ENCODE measurements at places on chromosomes 3 and 15.

DNA sequence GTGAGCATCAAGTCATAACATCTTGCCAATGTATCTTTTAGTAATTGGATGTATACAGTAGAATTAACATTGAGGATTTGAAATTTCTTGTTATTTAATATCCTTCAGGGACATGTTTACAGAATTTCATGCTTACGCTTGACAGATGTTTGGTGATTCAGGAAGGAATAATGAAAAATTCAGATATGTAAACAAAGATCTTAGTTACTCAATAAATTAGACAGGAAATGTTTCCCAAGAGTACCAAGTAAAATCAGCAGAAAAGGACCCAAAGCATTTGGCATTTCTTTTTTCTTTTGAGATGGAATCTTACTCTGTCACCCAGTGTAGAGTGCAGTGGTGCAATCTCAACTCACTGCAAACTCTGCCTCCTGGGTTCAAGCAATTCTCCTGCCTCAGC lies 4.7 kb upstream of the COL6A5 start:
- DNase-seq, result no peak

DNA sequence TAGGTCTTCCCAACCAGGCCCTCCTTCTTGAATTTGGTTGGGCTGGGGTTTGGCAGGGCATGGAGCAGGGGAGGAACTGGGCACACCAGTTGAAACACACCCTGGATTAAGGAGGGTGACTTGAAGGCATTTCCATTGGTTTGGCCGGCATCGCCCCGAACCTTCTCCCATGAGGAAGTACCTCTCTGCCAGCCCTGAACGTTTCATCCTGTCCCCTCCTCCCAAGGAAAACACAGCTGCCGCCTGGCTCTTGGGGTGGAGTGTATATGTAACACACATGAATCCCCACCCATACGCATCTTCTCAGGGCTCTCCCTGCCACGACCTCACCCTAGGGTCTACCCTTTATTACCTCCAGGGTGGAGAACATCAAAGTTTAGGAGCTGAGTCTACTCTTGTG lies 14.6 kb downstream of the UBAP1L start:
- DNase-seq, result no peak

DNA sequence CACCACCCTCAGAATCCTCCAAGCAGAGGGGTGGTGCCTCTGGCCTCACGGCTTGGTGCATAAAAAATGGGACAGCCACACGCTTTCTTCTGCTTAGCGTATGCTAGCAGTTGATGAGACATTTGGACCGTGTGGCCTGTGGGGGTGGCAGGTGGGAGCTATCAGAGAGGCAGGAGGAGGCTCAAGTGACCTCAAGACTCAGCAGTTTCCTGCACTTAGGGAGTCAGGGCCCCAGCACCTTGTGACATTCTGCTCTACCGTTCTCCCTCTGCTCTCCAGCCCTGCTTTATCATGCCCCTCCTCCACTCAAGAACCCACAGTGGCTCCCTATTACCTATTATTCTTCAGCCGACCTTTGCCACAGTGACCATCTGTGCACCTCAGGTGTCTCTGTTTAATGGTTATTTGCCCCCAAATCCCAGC lies 41.0 kb upstream of the CGNL1 start:
- DNase-seq, result no peak

DNA sequence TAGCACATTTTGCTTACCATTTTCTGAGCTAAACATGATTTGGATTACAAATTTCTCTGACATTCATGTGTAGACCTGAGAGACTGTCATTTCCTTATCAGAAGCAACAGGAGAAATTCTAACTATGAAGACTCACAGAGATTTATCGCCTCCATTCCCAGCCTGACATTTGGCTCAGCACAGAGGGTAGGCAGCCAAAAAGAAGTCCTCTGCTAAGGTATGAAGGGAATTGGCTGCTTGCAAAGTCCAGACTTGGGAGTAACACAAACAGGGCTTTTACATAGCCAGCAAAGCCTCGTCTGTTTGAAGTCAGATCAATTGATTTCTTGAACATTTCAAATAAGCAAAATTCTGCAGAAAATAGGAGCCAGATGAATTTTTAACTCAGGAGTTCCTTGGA lies 57.0 kb upstream of the CMSS1 start:
- no peak for DNase-seq

GRCh38 chr3:182083112-182083511 lies 371.4 kb downstream of the SOX2 start:
- no peak for DNase-seq

GRCh38 chr3:4982773-4983738 lies 3.8 kb downstream of the BHLHE40 start:
- DNase-seq, result no peak

DNA sequence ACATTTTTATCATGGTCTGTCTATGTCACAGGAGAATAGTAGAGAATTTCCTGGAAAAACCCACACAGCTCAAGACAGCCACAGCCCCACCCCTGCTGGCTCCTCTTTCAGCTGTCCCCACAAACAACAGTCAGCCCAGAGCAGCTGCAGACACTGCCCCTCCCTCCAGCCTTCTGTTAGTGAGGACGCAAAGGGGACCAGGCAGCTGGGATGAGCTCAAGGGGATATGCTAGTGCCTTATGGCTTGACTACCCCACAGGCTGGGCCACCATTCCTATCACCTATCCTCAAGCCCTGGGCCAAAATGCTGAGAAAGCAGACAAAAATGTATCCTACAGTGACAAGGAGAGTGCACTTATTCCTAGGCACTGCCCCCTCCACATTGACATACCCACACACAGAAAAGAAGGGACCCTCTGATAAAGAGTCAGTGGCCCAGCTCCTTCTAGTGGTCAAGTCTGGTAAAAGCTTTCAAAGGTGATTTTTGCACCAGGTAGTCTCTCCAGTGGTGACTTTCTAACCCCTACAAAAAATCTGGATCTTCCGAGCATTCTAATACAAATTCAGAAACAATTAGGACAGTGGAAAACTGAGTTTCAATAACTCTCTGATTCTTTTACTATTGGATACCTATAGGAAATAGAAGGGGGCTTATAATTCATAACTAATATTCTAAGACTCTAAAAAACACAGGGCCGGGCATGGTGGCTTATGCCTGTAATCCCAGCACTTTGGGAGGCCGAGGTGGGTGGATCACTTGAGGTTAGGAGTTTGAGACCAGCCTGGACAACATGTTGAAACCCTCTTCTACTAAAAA lies 3.0 kb upstream of the MAP1A start:
- DNase-seq, result no peak

GRCh38 chr3:154105218-154105975 lies 15.8 kb upstream of the ARHGEF26 start:
- DNase-seq, result no peak

DNA sequence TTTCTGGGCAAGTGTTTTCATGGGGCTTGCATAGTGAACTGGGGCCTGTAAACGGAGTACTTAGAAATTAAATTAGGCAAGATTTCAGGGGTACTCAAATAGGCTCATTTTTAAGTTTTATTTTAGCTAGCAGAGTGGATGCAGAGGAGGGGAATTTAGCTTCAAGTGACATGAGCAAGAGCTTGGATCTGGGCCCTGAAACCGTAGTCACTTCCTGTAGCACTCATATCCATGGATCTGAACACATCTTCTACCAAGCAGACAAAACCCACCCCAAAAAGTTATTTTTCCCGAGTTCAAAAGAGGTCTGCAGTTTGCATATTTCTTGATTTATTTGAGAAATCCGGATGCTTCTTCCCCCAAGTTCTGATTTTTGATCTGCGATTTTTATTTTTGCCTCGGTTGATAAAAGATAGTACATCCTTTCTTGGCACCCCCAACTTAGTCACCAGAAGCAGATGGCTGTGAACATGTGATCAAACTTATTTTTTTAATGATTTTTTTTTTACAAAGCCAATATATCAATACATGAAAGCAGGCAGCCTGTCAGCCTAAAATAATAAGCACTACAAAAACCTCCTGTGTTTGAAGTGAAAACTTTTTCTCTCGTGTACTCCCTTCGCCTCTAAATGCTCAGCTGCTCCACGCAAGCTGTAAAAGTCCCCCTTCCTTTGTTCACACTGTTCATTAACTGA lies 36.6 kb upstream of the STT3B start:
- DNase-seq, result no peak

DNA sequence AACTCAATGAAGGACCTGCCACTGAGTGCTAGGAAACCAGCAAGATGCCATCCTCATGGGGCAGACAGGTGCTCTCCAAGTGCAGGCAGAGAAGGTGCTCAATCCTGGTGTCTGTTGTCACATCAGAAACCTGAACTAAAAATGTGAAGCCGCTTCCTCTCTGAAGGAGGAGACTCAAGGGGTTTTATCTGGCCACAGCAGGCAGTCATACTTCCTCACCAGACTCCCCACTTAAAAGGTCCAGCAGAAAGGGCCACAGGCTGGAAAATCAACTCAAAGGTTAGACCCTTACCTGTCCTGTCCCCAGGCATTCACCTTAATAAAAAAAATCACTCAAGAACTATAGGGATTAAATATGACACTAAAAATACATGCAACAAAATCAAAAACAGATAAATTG lies 4.8 kb downstream of the CCDC12 start:
- no peak for DNase-seq

GRCh38 chr3:196499061-196499460 lies 4.5 kb downstream of the RNF168 start:
- no peak for DNase-seq

- no peak for DNase-seq
Measured at GRCh38 chr3:115217678-115218451, 70.8 kb upstream of the ZBTB20 start.

DNA sequence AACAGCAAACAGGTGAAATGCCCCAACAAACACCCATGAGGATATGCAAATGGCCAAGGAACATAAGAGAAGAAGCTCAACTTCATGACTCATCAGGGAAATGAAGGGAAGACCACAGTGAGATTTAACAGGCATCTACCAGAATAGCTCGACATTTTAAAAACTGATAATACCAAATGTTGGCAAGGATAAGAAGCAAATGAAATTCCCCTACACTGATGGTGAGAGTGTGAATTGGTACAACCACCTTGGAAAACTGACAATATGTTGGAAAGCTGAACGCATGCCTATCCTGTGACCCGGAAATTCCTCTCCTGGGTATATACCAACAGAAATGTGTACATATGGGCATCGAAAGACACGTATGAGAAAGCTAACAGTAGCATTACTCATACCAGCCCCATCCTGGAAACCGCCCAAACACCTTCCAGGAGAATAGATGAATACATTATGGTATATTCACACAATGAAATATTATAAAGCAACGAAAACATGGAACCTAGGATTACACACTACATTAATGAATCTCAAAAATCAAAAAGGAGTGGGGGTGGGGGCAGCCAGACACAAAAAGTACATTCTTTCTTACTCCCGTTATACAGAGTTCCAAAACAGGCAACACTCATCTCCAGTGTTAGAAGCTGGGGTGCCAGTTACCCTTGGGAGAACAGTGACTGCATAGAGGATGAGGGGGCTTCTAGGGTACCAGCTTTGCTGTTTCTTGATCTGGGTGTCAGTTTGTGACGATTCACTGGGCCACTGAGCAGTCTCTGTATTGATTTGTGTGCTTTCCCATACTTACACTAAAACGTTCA lies 16.9 kb downstream of the RFTN1 start:
- no peak for DNase-seq

DNA sequence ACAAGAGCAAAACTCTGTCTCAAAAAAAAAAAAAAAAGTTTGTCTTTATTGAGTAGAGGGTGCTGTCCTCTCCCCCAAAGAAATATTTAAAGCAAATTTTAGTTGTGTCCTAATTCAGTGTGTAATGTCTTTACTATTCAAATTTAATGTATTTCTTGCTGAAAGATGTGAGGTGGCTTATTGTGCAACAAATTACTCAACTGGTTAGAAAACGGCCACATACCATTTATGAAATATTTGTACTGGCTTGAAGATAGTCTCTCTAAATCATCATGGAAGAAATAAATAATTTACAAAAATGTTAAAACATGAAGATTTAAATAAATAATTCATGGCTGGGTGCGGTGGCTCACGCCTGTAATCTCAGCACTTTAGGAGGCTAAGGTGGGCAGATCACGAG lies 63.0 kb downstream of the SLTM start:
- DNase-seq, result no peak

DNA sequence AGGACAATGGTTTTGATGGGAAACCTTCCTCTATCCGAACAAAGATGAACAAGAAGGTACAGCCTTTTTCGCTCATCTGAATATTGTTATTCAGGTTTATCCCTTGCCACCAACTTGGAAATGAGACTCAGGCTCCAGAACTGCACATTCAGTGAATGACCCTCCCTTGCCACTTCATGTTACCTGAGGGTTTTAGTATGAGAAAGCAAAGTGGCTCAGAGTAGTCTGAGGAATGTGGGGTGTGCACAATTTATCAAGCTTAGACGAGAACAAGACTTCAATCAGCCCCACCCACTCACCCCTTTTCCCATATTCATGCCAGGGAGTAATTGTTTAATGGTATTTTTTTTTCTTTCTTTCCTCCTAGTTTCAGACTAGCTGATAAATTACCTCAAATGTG lies 265.3 kb upstream of the POU1F1 start:
- DNase-seq, result no peak

DNA sequence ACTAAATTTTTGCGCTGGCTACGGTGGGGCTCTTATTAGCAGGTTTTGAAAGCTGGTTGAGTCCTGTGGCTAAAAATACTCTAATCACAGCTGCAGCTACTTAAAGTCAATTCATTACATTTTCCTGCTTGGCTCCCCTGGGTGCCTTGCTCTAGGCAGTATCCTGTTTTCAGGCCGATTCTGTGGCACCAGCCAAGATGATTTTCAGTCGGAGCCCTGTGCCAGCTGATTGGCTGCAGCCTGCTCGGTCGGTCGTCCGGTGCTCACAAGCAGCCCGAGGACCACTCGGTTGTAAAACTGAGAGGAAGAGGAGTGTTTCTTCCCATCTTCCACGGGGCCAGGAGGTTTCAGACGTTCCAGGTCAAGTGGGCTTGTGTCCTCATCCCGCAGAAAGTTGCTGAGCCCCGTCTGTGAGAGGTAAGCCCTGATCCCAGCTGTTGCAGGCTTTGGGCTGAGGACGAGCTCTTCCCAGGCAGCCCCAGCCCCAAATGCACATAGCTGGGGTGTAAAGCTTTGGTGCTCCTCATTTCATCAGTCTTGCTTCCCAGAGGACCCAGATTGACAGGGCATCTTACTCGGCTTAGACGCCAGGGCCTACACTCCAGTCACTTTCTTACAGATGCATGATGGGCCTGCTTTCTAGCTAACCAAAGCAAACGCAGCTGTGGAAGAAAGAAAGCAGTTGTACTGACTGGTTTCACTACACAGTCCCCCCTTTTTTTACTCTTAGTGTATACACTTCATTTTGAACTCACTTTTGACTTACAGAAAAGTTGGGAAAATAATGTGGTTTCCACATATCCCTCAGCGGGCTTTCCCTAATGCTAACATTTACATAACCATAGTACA lies 15.9 kb downstream of the LYSMD4 start:
- DNase-seq, result no peak

- DNase-seq, result no peak
Measured at GRCh38 chr3:71857956-71858355, 73.0 kb upstream of the PROK2 start.

GRCh38 chr3:106004137-106004681 lies 135.4 kb upstream of the CBLB start:
- no peak for DNase-seq

- DNase-seq, result no peak
Measured at GRCh38 chr3:13016083-13016720, 57.0 kb downstream of the IQSEC1 start.

GRCh38 chr3:125165948-125166553 lies 46.5 kb downstream of the SLC12A8 start:
- DNase-seq, result no peak
